Stimulated activated CD8-positive, alpha-beta memory T cell treated with anti-CD3 and anti-CD28 coated beads, Interleukin-4, amount 100 ng/mL, for 1 hour (primary cell): ENCODE measurements at places on chromosomes 3 and 15.

- no peak for DNase-seq
These were observed 21.9 kb upstream of the PLSCR2 start for GRCh38 chr3:146491303-146491702.

DNA sequence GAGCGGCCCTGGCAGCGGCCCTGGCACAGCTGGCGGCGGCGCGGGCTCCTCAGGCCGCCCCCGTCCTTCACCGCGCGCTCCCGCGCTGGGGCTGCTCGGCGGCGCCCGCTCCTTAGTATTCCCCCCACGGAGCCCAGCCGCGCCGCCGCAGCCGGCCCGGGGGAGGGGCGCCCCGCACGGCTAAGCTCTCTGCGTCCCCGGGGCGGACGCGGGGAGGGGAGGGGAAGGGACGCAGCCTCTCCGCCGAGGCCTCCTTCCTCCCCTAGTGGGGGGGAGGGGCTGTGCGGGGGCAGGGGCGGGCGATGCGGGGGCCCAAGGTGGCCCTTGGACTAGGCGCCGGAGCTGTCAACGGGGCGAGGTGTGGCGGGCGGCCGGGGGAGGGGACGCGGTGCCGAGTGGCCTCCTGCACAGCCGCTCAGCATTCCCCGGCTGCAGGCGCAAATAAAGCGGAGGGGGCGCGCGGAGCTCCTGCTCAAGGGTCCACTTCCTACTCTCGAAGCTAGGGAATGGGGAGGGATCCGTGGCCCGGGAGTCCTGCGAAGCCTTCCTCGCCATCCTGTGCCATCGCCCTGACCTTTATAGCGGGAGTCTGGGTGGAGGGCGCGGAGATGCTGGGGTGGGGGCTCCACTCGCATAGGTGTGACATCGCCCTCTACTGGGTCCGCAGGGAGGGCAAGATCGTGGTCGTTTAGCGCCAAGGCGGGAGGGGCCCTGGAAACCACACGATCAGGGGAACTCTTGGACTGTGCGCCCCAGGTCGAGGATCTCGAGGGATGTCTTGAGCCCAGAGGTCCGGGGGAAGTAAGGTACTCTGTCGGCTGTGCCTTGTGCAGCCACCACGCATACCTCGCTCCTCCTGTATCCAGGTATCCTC, 22.2 kb downstream of the EPHB3 start:
- DNase-seq = no peak

- no peak for DNase-seq
These were observed 66.0 kb upstream of the CMSS1 start for GRCh38 chr3:99751649-99752048.

GRCh38 chr15:88745696-88746095, 57.5 kb upstream of the ACAN start:
- DNase-seq = no peak

DNA sequence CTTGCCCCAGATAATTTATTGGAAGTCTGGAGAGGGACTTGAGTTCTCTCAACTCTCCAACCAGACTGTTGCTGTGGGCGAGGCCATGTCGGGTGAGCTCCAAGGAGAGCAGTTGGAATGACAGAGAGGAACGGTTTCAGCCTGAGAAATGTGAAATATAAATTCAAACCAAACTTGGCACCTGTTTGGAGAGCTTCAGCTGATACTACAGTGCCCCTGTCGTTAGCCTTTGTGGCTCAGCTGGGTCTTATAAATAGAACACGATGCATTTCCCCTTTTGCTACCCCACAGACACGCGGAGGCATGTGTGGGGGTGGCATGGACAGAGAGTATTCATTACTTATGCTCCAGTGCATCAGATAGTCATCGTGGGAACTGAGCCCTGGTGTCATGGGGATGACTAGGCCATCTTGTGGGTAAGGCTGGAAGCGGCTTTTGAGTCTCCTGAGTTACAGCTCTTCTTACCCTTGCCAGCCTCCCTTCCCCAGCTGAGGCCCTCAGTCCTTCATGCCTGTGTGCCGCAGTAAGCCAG, 15.6 kb downstream of the SMAD3 start:
- no peak for DNase-seq

GRCh38 chr3:177776661-177777101, 579.4 kb upstream of the TBL1XR1 start:
- DNase-seq = no peak

- no peak for DNase-seq
These were observed 120.9 kb downstream of the LIPC start for GRCh38 chr15:58552505-58553364.

GRCh38 chr3:38521391-38521987, 25.3 kb downstream of the EXOG start:
- peak; percentile 27 for DNase-seq

DNA sequence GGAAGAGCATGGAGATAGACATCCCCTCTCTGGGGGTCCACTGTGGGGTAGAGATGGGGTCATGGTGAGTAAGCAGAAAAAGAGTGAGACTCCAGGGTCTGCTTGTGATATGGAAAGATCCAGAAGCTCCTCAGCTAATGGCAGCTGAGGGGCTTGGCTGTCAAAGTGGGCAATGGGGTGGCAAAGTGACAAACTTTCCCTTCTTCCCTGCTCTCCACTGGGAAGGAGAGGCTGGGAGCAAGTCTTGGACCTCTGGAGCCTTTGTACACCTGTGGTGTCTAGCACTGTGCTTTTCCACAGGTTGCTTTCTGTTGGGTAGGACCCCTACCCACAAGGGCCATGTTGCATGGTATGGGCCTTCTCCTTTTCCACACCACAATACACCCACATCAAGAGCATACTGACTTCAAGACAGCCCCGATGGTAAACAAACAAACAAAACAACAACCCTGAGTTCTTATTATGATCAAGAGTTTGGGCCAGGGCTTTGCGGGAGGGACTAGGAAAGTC, 3.5 kb downstream of the ITGA11 start:
- no peak for DNase-seq

DNA sequence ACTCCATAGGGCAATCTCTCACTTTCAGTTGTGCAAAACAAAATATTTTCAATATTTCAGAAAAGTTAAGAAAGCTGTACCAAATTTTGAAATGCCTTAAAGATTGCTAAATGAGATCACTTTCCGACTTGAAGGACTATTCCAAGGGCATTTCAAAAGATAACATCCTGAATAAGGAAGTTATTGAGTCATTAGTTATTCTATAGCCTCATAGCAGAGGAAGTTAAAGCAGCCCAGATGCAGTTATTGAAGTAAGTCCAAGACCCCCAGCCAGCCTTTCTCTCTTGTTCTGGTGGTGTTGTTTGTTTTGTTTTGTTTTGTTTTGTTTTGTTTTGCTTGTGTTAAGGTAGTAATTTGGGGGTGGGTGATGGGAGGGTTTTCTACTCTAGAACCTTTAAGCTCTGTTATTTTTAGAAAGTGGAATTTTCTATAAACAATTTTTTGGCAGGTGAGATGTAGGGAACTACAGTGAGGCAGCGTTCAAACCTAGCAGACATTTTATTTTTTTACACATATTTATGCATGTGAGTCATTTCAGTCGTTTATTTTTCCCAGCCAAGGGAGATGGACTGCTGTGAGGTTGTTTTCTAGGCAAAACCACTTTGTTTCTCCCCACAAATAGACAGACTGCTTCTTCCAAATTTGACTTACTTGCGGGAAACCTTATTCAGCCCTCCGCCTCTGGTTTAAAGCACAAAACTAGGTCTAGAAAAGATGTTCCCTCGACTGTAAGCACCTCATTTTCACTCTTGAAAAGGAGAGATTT, 216.3 kb upstream of the ARPP21 start:
- no peak for DNase-seq

GRCh38 chr3:144265542-144266100, 294.0 kb downstream of the DIPK2A start:
- no peak for DNase-seq

DNA sequence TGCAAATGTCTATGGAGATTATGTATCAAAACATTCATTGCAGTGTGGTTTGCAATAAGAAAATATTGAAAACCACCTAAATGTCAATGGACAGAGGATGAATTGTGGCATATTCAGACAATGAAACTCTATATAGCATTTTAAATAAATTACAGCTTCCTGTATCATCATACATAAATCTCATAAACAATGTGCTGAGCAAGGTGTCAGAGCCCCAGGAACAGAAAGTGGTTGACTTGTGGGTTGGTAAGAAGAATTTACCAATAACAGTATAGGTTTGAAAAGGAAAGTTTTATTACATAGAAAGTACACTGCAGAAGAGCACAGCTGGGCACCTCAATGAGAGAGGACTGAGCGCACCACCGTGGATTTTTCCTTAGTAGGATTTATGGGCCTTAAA, 75.2 kb downstream of the ZMAT3 start:
- DNase-seq = no peak
